ENCODE measurements at places on chromosomes 7 and 10.

GRCh38 chr7:151060113-151060415 lies 675 bp downstream of the SLC4A2 start:
- no peak for DNase-seq

- no peak for DNase-seq
These were observed 26.7 kb upstream of the SMARCD3 start for GRCh38 chr7:151274936-151275812.

DNA sequence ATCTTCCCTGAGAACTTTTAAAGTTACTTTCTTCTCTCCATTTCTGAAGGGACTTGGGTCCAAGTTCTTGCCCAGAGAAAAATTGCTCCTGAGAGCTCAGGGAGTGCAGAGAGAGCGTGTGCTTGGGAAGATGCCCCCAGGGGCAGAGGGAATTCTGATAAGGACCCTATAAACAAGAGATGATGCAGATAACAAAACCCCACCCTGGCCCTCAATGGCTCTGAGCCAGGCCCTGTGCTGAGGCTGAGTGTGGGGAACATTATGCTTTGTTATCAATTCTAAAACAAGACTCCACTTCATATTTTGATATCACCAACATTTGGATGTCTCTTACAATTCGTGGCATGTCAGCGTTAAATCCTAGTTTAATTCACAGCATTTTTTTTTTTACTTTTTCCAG lies 34.4 kb upstream of the HABP2 start:
- DNase-seq = no peak

GRCh38 chr10:132826524-132827422 lies 40.8 kb upstream of the NKX6-2 start:
- DNase-seq = no peak

DNA sequence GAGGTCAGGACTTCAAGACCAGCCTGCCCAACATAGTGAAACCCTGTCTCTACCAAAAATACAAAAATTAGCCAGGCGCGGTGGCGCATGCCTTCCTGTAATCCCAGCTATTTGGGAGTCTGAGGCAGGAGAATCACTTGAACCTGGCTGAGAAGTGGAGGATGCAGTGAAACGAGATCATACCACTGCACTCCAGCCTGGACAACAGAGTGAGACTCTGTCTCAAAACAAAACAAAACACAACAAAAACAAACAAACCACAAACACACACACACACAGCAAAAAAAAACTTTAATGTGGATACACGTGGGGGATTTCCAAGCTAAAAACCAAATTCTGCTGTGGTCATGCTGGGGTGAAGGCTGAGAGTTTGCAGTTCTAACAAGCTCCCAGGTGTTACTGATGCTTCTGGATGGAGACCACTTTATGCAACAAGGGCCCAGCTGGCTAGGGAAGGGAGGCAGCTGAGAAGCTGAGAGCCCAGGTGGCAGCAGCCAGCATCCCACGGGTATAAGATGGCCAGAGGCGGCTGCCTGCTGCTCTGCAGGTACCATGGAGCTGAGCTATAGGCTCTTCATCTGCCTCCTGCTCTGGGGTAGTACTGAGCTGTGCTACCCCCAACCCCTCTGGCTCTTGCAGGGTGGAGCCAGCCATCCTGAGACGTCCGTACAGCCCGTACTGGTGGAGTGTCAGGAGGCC lies at the start of gene ZP3:
ZP3 (plus strand) TSS at position 538 of the 699 bp plus-strand sequence; CDS start at position 553, 15 bp downstream.
- DNase-seq = no peak

Measured in HFF-Myc (cell line).